ENCODE measurements at places on chromosomes 16 and 17. TPM values are rescaled to one million over a fixed set of nuclear protein-coding genes. Genes with fewer than 3 reads are reported as not detected.

The ABCC3 gene
- 28.3 TPM for total RNA-seq

- no peaks in the 10 kb centered on the region for H3K36me3 ChIP-seq
- no peaks in the 10 kb centered on the region for H3K4me1 ChIP-seq
- H3K27me3 ChIP-seq, result no peaks in the 10 kb centered on the region
- no peak overlapping the region for H3K4me3 ChIP-seq
Observed at GRCh38 chr16:27113341-27113841, 46.7 kb downstream of the C16orf82 start.

DNA sequence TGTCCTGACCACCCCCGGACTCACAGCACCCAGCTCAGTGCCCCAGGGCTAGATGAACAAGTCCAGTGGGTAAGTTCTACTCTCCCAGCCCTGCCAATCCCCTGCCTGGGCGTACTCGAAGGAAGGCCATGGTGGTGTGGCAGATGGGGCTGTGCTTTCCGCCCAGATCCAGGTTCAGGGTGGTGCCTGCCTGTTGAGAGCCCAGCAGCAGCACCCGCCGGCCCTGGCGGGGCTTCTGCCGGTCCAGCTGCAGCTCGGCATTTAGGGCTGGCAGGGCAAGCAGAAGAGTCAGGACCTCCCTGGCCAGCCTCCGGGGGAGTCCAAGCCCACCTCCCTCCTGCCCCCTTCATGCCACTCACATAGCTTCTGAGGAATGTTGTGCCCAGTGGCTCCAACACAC is 9.6 kb downstream of the ITGA2B start:
- no peak for DNase-seq
- H3K27ac ChIP-seq, result no peak overlapping the region
- H3K36me3 ChIP-seq, result no peaks in the 10 kb centered on the region

GRCh38 chr17:74957935-74958740 is 14.4 kb downstream of the HID1 start:
- H3K27me3 ChIP-seq, result no peaks in the 10 kb centered on the region
- no peak overlapping the region for H3K4me3 ChIP-seq
- peak; percentile 56 for DNase-seq
- H3K4me1 ChIP-seq, result no peaks in the 10 kb centered on the region

GRCh38 chr17:40243761-40244160 is 24.7 kb downstream of the WIPF2 start:
- H3K27ac ChIP-seq, result peak overlapping the region; percentile 53
- no peaks in the 10 kb centered on the region for H3K36me3 ChIP-seq
- H3K27me3 ChIP-seq, result no peaks in the 10 kb centered on the region
- peak overlapping the region; percentile 17 for H3K4me3 ChIP-seq
- H3K4me1 ChIP-seq, result peaks cover 29% of the 10 kb centered on the region

- H3K27me3 ChIP-seq, result no peaks in the 10 kb centered on the region
- no peak overlapping the region for H3K4me3 ChIP-seq
- no peak for DNase-seq
- no peaks in the 10 kb centered on the region for H3K4me1 ChIP-seq
Observed at GRCh38 chr17:55911186-55911585, 160.3 kb downstream of the PCTP start.
